ENCODE measurements at places on chromosomes 6 and 20.

- DNase-seq = no peak
Observed at GRCh38 chr20:47778398-47779354, 6.6 kb downstream of the SULF2 start.

GRCh38 chr20:38115205-38115604, 49.9 kb downstream of the TGM2 start:
- DNase-seq = no peak

DNA sequence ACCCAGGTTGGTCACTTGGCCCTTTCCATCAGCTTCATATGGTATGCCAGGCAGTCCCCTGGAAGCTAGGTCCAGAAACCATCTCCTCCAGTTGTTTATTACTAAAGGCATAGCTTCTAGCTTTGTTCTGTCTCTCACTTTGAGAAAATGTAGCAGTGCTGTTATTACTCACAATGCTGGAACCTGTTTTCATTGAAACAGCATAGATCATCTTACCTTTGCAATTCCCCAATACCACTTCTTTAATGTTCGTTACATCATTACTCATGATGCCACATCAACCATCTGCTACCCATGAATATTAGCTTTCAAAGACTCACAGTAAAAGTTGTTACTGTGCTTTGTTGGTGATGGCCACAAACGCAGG, 88.3 kb downstream of the ADAT2 start:
- DNase-seq = no peak

- no peak for DNase-seq
Observed at GRCh38 chr6:53067849-53068361, 2.7 kb downstream of the FBXO9 start.

GRCh38 chr6:71642120-71642519, 244.2 kb upstream of the RIMS1 start:
- no peak for DNase-seq

- no peak for DNase-seq
Observed at GRCh38 chr6:143098054-143098671, 37.5 kb downstream of the AIG1 start.

DNA sequence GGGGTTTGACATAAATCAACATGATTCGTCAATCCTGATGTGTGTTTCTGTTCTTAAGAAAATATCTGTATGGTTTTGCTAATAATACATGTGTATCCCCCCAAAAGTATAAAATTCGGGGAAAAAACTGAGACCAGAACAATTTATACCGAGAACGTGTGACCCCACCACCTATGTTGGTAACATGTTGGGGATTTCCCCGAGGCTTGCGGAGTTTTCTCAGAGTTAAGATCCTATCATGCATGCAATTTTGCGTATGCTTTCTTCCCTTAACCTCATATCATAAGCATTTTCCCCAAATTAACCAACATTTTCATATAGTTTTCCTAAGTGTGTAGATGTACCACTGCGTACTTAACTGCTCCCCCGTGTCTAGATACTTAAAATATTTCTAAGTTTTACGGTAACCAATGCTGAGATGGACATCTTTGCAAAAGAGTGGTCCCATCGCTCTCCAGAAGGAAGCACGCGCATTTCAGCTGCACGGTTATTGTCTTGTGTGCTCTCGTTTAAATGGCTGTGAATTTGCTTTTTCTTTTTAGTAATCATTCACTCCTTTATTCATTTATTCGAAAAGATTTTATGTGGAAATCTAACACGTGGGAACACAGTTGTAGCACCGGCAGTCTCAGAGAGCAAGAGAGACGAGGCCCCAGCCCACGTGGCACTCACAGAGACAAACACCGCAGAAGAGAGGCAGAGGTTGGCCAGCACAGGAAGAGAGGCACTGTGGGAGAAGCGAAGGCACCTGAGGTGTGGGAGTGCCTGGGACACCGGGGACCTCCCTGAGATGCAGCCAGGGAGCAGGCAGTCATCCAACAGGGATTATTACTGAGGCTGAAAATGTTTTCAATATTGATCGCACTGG, 13.2 kb upstream of the IRF4 start:
- no peak for DNase-seq

DNA sequence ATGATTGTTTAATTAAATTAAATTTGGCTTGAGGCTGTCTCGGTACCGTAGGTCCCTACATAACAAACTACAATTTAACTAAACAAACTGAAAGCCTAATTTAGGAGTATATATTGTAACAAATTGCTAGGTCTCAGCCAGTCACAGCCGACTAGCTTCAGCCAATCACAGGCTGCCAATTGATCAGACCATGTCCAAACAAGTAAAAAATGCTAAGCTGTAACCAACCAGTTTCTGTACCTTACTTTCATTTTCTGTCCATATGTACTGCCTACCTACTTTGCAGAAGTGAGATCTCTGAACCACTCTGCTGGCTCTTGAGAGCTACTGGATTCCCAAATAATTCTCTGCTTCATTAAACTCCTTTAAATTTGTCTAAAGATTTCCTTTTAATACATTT, 648.0 kb upstream of the GJE1 start:
- DNase-seq = no peak

GRCh38 chr20:44092551-44093248, 94.3 kb downstream of the JPH2 start:
- DNase-seq = no peak

GRCh38 chr6:13841936-13842335, 27.6 kb upstream of the MCUR1 start:
- no peak for DNase-seq

GRCh38 chr6:111306104-111306888, 176.7 kb downstream of the REV3L start:
- DNase-seq = no peak

DNA sequence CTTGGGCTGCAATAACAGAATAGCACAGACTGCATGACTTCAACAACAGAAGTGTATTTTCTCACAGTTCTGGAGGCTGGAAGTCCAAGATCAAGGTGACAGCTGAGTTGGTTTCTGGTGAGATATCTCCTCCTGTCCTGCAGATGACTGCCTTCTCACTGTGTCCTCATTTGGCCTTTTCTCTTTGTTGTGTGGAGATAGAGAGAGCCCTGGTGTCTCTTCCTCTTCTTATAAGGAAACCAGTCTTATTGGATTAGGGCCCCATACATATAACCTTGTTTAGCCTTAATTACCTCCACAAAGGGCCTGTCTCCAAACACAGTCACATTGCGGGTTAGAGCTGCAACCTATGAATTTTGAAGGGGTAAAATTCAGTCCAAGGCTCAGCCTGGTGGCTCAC, 57.0 kb upstream of the BMP6 start:
- DNase-seq = no peak

DNA sequence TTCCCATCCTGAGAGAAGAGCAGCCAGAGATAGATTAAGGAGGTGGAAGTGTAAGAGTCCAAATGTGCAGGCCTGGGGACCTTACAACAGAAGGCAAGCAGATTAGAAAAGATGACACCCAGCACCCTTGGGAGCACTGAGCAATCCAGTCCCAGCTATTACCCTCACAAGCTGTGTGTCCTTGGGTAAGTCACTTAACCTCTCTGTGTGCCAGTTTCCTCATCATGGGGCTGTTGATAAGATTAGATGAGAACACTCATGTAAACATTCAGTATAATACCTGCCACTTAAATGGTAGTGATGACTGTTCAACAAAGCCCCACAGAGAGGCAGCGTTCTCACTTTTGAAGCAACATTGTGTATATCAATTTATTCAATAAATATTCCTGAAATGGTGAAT, 114.8 kb upstream of the CST7 start:
- DNase-seq = no peak

DNA sequence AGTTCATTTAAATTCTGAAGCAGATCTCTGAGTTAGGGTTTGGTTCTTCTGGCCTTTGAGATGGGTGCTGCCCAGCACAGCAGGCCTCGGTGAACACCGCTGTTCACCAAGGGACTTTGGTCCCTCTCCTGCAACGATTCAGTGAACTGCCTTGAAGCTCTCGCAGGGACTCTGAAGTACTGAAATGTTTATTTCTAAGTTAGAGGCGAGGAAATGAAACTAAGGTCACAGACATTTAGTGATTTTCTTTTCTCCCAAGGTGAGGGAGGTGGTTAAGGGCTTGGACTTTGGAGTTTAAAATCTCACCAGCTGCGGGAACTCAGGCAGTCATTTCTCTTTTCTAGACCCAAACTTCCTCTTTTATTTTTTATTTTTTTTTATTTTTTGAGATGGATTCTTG, 26.2 kb downstream of the E2F3 start:
- DNase-seq = no peak

- DNase-seq = no peak
Observed at GRCh38 chr6:141866731-141867497, 265.8 kb upstream of the GJE1 start.

GRCh38 chr20:35200267-35200666, 26.2 kb upstream of the MMP24 start:
- no peak for DNase-seq

DNA sequence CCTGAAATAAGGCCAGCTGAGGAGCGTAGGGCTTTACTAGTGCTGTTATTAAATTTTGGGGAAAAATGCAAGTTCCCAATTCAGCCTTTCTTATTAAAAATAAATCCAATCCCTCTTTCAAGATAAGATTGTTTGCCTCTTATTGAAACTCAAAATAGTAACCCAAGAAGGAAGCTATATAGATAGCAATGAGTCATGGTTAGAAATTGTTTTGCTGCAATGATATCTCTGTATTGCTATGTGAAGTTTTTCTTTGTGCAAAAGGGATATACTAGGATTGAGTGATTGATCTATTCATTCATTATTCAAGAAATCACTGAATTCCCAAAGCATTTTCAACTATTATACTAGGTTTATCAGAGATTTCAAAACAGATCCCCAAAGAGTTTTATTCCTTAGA, 93.0 kb upstream of the HDAC2 start:
- no peak for DNase-seq

GRCh38 chr6:41302638-41303037, 16.2 kb upstream of the TREM1 start:
- DNase-seq = no peak

DNA sequence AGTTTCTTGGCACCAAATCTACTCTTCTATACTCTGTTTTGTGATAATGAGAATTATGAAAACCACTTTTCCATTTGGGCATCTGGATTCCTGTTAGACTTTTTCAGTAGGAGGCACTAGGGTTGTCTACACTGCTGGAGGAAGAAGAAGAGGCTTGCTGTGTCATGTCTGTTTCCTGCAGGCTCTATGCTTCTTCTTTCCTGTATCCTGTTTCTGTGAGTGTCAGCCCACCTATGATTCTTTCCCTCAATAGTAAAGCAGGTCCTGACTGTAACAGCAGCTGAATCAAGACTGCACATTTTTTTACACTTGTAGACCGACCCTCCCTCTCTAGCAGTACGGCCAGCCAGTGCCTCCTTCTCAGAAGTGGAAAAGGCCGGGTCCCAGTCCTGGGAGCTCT, 603.9 kb downstream of the HDGFL1 start:
- no peak for DNase-seq

GRCh38 chr20:32652739-32653526, 20.8 kb downstream of the C20orf203 start:
- peak; percentile 90 for DNase-seq

DNA sequence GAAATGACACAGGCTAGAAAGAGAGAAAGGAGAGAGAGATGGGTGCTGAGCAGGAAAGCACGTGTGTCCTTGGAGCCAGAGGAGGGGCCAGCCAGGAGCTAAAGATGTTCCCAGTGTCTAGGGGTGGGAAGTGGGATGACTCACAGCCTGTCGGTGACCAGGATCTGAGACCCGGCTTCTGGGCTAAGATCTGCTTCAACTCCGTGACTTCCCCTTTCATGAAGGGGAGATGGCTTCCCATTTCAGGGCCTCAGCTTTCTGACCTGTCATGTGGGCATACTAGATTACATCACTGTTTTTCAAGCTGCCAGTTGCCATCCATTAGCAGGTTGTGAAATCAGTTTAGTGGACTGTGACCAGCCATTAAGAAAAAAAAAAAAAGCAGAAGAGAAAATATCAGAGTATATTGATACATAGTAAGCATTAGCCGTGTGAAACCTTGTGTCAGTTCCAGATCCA, 5.4 kb downstream of the TGM3 start:
- no peak for DNase-seq

GRCh38 chr6:9564021-9564420, 850.9 kb downstream of the TFAP2A start:
- no peak for DNase-seq

DNA sequence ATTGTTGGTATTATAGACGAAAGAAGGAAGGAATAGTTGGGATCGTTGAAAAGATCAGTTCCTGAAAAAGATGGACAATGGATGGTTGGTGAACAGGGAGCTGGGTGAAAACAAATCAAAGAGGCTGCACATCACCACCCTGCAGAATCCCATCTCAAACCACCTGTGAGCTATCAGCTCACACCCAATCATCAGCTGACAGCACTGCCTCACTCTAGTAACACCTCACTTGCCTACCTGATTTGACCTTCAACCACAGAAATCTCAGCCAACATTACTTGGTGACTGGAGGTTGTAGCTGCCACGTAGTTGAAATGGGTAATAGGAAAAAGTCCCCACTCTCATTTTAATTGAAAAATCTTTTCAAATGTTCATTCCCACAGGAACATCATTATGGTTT, 101.8 kb upstream of the DST start:
- no peak for DNase-seq

DNA sequence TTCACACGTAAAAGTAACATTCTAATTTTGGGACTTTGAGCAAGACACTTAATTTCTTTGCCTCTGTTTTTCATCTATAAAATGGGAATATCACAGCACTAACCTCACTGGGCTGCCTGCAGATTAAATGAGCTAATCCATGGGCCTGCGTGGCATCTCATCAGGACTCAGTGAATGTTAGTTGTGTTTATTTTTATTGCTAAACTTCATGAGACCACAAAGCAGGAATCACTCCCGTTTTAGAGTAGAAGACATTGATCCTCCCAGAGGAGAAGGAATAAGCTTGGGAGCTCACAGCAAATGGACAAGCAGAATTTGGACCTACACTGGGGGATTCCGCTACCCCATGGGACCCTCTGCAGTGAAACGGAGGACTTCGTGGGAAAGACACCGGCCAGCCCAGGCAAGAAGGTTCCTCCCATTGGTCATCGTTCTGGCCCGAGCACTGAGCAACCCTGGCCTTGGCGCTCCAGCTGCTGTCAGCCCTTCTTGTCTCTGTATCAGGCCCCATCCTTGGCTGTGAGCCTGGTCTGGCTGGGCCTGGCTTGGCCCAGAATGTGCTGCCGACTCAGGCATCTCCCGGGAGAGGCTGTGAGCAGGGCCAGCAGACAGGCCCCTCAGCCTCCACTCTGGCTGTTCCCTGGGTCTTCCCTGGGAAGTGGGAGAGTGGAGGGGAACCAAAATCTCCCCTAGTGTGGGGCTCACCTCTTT, 79.8 kb downstream of the NFATC2 start:
- no peak for DNase-seq

Measured in HEK293T (cell line).